Esophagus muscularis mucosa (tissue), 4 donors: ENCODE measurements at places on chromosomes 3 and 15. TPM values are rescaled to one million over a fixed set of nuclear protein-coding genes. Genes with fewer than 3 reads are reported as not detected.
A peak's percentile ranks its signal among the peaks of the same experiment; 100 is the strongest.

- H3K27me3 ChIP-seq = no peaks in the 10 kb centered on the region
- H3K4me1 ChIP-seq = peaks cover 26% of the 10 kb centered on the region
- no peaks in the 10 kb centered on the region for H3K36me3 ChIP-seq
- no peak overlapping the region for H3K27ac ChIP-seq
These were observed 8.5 kb downstream of the ETV5 start for GRCh38 chr3:186100398-186100797.

DNA sequence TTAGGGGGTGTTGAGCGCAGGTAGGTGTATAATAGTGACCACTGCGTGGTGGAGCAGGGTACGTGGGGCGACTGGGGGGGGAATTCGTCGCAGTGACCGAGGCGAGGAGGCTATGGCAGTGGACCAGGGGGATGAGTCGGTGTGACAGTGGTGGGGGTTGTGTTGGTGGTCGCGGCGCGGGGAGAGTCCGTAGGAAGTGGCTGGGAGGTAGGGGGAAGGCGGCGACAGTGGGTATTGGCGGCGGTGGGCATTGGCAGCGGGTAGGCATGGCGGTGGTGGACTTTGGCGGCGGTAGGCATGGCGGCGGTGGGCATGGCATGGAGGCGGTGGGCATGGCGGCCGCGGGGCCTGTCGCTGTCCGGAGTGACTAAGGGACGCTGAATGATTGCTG lies 739 bp downstream of the SNRPN start:
- no peaks in the 10 kb centered on the region for H3K27me3 ChIP-seq
- H3K4me3 ChIP-seq = peak overlapping the region; percentile 76
- H3K36me3 ChIP-seq = no peaks in the 10 kb centered on the region
- H3K4me1 ChIP-seq = peaks cover 5% of the 10 kb centered on the region
- DNase-seq = no peak

DNA sequence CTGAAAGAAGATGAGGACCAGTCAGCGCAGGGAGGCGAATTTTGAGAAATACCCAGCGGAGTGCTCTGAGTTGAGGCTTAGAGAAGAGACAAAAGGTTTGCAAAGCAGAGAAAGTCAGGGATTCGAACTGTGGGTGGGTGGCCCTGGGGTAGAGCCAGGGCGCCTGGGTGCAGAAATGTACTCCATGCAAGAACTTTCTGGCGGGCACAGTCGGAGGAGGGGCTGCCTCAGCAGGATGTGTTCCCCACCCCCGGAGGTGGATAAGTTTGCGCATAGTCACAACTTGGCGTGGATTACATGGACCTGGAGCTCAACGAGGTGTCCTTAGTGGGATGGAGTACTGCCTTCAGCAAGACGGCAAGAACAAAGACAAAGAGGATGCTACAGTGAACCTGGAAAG lies 117.3 kb upstream of the ALDH1A3 start:
- no peaks in the 10 kb centered on the region for H3K27me3 ChIP-seq
- no peak for DNase-seq
- H3K4me1 ChIP-seq = peaks cover 15% of the 10 kb centered on the region
- no peak overlapping the region for H3K4me3 ChIP-seq

- no peak overlapping the region for H3K27ac ChIP-seq
- DNase-seq = no peak
- H3K36me3 ChIP-seq = no peaks in the 10 kb centered on the region
- H3K27me3 ChIP-seq = no peaks in the 10 kb centered on the region
These were observed 20.5 kb upstream of the RGMA start for GRCh38 chr15:93109336-93110102.

DNA sequence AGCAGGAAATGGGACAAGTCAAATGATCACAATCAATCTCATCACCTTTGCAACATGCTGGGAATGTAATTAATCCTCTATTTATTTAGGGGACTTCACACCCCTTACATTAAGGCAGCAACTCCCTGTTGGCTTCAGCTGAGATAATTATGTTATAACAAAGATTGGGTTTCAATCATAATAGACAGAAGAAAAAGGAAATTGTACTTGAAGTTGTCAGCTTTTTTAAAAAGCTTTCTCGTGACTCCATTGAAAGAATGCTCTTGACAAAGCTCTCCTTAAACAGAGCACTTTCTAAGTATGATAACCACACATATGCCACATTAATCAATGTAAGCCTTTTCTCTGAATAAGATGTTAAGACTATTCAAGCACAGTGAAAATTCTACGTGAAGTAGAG lies 65.7 kb downstream of the SHQ1 start:
- DNase-seq = no peak
- no peak overlapping the region for H3K4me3 ChIP-seq
- H3K36me3 ChIP-seq = peaks cover 17% of the 10 kb centered on the region
- H3K27ac ChIP-seq = no peak overlapping the region

GRCh38 chr3:55341502-55342031 lies 145.5 kb downstream of the WNT5A start:
- H3K36me3 ChIP-seq = no peaks in the 10 kb centered on the region
- no peak overlapping the region for H3K27ac ChIP-seq
- H3K4me3 ChIP-seq = no peak overlapping the region
- peaks cover 3% of the 10 kb centered on the region for H3K4me1 ChIP-seq

- no peak for DNase-seq
- H3K4me3 ChIP-seq = no peak overlapping the region
- no peak overlapping the region for H3K27ac ChIP-seq
- H3K36me3 ChIP-seq = no peaks in the 10 kb centered on the region
- no peaks in the 10 kb centered on the region for H3K4me1 ChIP-seq
These were observed 8.6 kb upstream of the CTNNB1 start for GRCh38 chr3:41190509-41191284.

- DNase-seq = peak; percentile 60
- no peaks in the 10 kb centered on the region for H3K4me1 ChIP-seq
- H3K27me3 ChIP-seq = no peaks in the 10 kb centered on the region
- H3K27ac ChIP-seq = no peak overlapping the region
These were observed 25.0 kb upstream of the SCN10A start for GRCh38 chr3:38840987-38841386.

DNA sequence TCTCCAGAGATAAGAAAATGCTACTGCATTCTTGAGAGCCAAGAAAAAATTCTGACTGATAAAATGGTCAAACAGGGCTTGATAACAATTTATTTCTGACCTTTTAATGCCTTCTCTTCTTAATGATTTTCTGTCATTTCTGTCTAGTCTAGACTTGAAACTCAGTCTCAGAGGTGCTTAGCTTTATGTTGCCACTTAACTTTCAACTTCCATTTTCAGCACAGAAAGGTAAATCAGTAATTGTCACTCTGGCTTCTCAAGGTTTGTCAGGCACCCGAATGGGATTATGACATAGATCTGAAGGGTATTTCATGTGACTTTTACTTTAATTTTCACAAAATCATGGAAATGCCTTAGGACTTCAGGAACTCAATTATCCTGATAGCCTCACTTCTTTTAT lies 155.4 kb upstream of the GBE1 start:
- H3K27me3 ChIP-seq = no peaks in the 10 kb centered on the region
- H3K4me3 ChIP-seq = no peak overlapping the region
- H3K4me1 ChIP-seq = no peaks in the 10 kb centered on the region
- H3K36me3 ChIP-seq = no peaks in the 10 kb centered on the region
- no peak for DNase-seq

- H3K4me3 ChIP-seq = no peak overlapping the region
- H3K36me3 ChIP-seq = no peaks in the 10 kb centered on the region
- DNase-seq = peak; percentile 8
- peaks cover 4% of the 10 kb centered on the region for H3K27me3 ChIP-seq
- no peak overlapping the region for H3K27ac ChIP-seq
These were observed 324.0 kb upstream of the SLCO3A1 start for GRCh38 chr15:91529534-91529933.

DNA sequence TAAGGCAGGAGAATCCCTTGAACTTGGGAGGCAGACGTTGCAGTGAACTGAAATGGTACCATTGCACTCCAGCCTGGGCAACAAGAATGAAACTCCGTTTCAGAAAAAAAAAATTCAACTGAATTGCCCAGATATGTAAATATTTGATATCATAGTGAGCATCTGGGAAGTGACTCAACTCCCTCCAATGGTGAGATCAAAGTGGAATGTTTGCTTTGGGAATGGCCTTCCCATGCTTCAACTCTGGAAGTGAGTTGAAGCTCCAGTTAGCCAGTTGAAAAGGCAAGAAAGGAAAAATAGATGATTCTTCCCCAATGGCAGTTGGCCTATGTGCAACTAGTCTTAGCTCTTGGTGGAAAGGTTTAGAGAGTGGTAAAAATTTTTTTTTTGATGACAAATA lies 131.6 kb upstream of the CMC1 start:
- DNase-seq = no peak
- H3K27me3 ChIP-seq = no peaks in the 10 kb centered on the region
- no peaks in the 10 kb centered on the region for H3K4me1 ChIP-seq
- H3K36me3 ChIP-seq = no peaks in the 10 kb centered on the region
- no peak overlapping the region for H3K27ac ChIP-seq
- no peak overlapping the region for H3K4me3 ChIP-seq

DNA sequence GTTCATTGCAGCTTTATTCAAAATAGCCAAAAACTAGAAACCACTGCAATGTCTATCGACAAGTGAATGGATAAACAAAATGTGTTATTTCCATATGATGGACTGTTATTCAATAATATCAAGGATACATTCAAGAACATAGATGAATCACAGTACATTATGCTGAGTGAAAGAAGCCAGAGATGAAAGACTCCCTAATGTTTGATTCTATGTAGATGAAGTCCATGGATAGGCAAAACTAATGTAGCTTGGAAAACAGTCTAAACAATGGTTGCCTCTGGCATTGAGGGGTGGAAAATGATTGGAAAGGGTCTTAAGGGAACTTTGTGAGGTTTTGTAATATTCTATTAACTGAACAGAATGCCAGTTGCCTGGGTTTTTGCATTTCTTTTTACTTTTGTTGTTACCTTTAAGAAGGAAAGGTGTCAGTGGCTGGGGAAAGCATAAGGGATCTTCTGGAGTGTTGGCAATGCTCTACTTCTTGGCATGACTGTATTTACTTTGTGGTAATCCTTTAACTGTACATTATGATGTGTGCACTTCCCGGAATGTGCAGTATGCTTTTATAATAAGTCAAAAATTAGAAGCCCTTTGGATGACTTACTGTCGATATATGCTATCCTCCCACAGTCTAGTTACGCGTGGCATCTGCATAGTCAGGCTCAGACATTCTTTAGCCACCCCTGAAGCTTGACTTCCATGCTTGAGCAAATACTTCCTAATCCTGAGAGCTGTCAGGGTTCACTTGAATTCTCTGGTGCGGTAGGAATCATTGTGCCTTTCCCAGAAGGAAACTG lies 20.5 kb upstream of the ATP10A start:
- H3K27me3 ChIP-seq = no peaks in the 10 kb centered on the region
- DNase-seq = no peak
- peak overlapping the region; percentile 63 for H3K27ac ChIP-seq
- H3K36me3 ChIP-seq = no peaks in the 10 kb centered on the region

DNA sequence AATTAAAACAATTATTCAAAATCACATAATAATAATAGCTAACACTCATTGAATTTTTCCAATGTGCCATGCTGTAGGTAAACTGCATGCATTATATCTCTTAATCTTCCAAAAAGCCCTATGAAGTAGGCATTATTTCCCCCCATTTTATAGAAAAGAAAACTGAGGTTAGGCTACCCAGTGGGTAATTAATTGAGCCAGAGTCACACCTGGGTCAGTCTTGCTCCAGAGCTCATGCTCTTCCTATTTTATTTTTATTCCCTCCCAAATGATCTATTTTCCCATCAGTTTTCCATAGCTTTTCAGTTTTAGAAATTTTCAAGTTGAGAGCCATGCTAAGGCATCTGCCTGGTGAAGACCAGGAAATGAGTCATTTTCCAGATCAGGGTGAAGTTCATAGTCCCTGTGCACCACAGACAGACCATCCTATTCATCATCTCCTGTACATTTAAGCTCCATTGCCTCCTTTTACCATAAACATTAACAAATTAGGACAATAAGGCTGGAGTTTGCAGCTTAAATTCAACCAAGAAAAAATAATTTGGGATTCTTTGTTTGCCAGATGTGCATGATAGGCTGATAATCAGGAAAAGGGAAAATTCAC lies 417.3 kb downstream of the OTOL1 start:
- no peak overlapping the region for H3K4me3 ChIP-seq
- H3K27ac ChIP-seq = no peak overlapping the region
- DNase-seq = no peak
- H3K4me1 ChIP-seq = peaks cover 15% of the 10 kb centered on the region

DNA sequence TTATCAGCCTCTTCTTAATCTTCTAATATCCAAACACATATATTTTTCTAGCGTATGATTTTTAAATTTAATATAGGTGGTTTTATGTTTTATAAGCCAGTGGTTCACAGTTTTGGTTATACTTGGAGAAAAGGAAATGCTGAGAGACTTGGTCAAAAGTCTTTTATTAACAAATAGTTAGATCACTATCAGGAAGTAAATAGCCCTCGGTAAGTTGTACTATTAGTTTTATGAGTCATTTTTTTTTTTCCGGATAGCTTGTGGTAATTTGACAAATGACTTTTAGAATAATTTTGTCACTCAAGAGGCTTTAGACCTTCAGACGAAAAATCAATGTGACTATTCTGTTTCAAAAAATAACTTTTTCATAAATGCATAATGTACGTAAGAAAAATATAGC lies 232.2 kb upstream of the ROBO1 start:
- no peaks in the 10 kb centered on the region for H3K27me3 ChIP-seq
- no peaks in the 10 kb centered on the region for H3K4me1 ChIP-seq

DNA sequence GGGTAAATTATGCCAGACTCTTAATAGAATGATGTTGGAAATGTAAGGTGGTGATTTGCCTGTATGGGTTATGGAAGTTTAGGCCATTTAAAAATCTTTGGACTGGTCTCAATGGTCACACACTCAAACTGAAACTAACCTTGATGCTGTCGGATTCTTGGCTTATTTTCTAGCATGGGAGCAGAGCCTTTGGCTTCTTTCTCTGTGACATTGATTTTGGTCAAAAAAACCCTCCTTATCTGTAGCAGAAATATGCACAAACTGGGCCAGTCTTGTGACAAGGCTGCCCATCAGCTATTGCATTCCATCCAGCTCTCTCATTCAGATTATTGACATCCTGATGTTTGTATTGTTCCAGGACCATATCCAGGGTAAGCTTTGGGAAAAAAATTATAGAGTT lies 35.9 kb downstream of the ARPP21 start:
- H3K4me1 ChIP-seq = no peaks in the 10 kb centered on the region
- no peak for DNase-seq
- no peaks in the 10 kb centered on the region for H3K27me3 ChIP-seq
- no peak overlapping the region for H3K27ac ChIP-seq
- H3K4me3 ChIP-seq = no peak overlapping the region

GRCh38 chr15:84883466-84883865 lies 996 bp upstream of the SLC28A1 start:
- H3K27ac ChIP-seq = no peak overlapping the region
- no peak for DNase-seq
- H3K4me3 ChIP-seq = no peak overlapping the region
- H3K4me1 ChIP-seq = peaks cover 4% of the 10 kb centered on the region
- peaks cover 37% of the 10 kb centered on the region for H3K27me3 ChIP-seq
- H3K36me3 ChIP-seq = no peaks in the 10 kb centered on the region

KCNMB2 gene
- total RNA-seq = not detected

ACTRT3 gene
- 4.5 TPM for total RNA-seq

PDZRN3 gene
- total RNA-seq = 149 TPM

GNB4 gene
- total RNA-seq = 130 TPM

ROBO2 gene
- 2.1 TPM for total RNA-seq

GOLGA8A gene
- total RNA-seq = 18.8 TPM

SQOR gene
- 62.8 TPM for total RNA-seq

TRH gene
- total RNA-seq = not detected

LMOD3 gene
- 2.9 TPM for total RNA-seq

ZPLD1 gene
- 0.26 TPM for total RNA-seq

SLC28A2 gene
- total RNA-seq = not detected

CHRNA7 gene
- 2.8 TPM for total RNA-seq

BCHE gene
- total RNA-seq = 46.6 TPM

A4GNT gene
- total RNA-seq = not detected

CHRNA5 gene
- 1.2 TPM for total RNA-seq
